Naive thymus-derived CD8-positive, alpha-beta T cell (primary cell): ENCODE measurements at places on chromosomes 1 and 21.

- DNase-seq, result no peak
These were observed 45.4 kb upstream of the ZC3H12A start for GRCh38 chr1:37429029-37429428.

GRCh38 chr1:235421751-235422150, 54.5 kb downstream of the TBCE start:
- DNase-seq, result no peak

DNA sequence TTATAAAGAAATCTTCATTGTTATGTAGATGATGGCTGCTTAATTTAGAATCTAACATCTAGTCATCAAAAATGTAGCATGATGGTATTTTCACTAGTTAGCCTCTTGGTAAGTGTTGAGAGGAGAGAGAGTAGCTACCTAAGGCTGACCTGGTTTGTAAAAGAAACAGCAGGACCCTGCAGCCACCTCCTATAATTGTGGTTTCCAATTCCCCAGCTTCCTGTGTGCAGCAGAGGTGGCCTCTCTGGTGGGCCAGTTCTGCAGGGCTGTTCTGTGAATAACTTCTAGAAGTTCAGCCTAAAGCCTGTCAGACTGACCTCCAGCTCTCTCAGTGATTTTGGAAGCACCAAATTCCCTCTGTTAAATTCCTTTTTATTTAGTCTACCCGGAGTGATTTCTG, 246.4 kb upstream of the LRRC7 start:
- DNase-seq, result no peak

DNA sequence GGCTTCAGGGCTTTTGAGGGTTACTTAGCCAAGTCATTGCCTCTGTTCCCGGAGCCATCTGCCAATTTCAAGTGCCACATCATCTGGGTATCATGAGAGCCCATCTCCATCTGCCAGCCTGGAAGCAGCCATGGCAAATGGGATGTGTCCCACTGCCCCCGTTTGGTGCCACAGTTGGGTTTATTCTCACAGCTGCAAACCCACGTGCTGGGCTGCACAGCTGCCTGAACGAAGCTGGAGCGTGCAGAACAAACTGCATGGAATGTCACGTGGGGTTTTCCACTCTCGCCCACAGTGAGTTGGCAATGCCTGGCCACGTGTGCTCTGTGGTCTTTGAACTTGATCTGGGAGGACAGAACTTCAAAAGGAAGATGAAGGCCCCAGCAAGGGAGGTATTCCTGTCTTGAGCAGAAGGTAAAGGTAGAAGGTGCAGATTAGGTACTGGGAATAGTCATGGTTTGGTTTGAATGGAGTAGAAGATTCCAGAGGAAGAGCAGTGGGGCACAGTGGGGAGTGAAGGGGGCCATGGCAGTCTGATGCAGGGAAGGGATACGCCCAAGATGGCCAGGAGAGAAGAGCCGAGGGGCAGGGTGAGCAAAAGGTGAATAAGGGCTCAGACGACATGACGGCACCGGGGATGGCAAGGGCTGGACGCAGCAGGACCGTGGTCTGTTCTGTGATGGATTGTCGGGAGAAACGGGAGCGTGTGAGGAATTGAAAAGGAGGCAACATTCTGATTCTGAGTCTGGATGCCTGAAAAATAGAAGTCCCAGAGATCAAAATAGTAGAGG, 222.0 kb downstream of the KAZN start:
- DNase-seq, result no peak

GRCh38 chr1:18814425-18814824, 45.0 kb downstream of the TAS1R2 start:
- DNase-seq, result no peak

- DNase-seq, result no peak
These were observed 246.3 kb upstream of the RAB4A start for GRCh38 chr1:229024528-229025130.

GRCh38 chr1:4594286-4594991, 60.0 kb upstream of the AJAP1 start:
- DNase-seq, result no peak

- no peak for DNase-seq
These were observed 80.3 kb downstream of the TENT5C start for GRCh38 chr1:117685936-117686806.

DNA sequence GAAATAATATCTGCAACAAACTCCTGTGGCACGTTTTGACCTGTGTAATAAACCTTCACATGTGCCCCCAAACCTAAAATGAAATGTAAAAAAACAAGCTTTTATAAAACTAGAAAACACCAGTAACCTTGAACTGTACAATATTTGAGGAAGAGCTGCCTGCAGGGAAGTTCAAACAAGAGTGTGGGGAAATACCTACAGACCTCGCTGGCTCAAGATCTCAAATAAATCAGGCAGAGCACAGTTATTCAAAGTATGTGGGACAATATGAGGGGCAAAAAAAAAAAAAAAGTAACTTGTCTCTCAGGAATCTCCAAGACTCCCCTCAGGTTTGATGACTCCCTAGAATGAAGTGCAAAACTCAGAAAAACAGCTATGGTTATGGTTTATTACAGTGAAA, 37.9 kb upstream of the PPIH start:
- DNase-seq, result no peak
